ENCODE measurements at places on chromosomes 2 and 18.

DNA sequence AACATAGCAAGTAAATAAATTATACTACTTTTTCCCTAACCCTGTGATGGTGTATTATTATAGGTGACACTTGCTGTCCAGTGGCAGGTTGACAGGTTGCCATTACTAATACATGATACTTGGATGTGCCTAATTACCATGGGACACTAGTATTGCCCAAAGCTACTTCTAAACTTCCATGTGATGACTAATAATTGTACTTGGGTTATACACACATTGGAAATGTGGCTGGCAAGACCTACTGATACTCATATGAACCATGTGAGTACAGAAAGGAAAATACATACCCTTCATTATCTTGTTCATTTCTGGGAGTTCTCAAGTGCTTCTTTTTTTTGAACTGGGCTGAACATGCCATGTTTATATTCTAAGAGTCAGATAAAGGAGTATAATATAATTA is 156.4 kb downstream of the IKZF2 start:
- DNase-seq: no peak

- DNase-seq: no peak
Observed at GRCh38 chr2:68658266-68658665, 14.9 kb downstream of the PROKR1 start.

DNA sequence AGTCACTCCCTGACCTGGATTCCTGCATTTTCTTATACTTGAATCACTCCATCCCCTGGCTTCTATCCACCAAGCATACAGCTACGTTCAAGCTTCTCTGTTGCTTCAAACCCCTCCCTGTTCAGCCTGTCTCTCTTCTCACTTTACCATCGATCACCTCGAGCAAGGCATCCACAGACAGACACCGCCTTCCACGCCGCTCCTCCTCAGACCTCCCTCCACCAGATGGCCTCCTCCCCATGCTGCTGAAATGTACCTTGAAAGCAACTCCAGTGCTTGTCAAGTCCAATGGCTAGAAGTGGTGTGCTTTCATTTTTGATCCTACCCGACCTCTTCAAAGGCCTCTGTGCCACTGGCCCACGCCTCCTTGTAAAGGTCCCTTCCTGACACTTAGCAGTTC is 131.3 kb upstream of the ACAA2 start:
- no peak for DNase-seq

DNA sequence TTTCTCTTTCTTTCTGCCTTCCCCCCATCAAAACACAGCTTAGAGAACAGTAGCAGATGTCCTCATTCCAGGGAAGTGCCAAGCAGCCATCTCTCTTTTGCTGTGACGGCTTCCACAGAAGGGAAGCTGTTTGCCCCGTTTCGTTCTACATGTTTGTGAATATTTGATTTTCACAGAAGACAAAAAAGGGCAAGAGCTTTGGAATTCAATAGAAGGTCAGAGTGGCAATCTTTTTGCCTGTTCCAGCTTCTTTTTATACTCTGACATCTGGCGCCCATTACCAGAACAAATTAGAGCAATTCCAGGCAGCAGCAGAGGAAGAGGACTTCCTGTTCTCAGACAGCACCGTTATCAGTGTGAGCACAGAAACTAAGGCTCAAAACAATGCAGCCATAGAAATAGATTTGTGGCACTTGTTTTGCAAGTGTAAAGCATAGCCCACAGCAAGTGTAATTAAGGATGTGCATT is 79.0 kb upstream of the CDH19 start:
- DNase-seq: no peak

- DNase-seq: peak; percentile 53
Observed at GRCh38 chr2:33620-34019, 12.7 kb downstream of the FAM110C start.

DNA sequence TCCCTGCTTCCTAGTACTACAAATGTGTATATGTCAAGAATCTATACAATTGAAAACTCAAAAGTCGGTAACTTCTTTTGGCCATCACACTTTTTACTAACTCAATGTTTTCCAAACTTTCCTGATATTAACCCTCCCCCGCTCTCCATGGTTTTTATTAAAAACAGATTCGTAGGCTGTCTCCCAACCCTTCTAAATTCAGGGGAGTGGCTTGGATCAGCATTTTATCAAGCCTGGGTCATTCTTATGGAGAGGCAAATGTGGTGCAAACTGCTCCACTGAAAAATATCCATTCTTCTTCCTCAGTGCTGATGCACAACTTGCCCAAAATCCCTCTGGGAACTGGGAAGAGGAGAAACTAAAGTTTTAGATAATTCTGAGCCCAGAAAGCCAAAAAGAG is 134.2 kb downstream of the RIF1 start:
- no peak for DNase-seq

DNA sequence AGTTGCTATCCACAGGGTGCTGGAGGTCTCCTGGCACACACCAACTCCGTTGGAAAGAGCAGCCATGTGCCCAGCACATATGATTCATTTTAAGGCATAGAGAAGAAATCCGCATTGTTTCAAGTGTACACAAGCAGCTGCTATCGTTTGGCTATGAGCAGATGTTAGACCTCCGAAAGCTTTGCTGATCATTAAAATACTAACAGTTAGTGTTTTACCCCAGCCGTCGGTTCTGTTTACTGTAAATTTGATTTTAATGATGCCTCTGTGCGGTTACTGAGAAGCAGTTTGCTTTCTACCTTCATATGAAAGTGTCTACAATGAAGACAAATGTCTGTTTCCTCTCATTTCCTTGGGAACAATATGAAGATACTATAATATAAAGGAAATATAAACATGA is 154.9 kb downstream of the PTGR3 start:
- no peak for DNase-seq

DNA sequence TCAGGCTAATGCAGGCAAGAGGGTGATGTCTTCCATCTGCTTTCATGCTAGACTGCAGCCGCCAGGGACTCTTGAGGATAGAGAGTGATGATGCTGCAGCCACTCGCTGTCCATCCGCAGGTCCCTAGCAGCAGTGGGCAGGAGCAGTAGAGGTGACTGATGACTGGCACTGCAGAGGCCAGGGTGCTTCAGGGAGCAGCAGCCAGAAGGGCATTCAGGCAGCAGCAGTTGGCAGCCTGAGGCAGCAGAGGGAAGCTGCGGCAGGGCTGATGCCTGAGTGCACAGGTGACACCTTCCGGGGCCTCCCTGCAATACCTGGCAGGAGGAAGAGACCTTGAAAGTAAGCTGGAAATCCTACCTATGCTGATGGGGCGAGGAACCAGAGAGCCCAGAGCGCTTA is 214.2 kb downstream of the ICOS start:
- DNase-seq: no peak

DNA sequence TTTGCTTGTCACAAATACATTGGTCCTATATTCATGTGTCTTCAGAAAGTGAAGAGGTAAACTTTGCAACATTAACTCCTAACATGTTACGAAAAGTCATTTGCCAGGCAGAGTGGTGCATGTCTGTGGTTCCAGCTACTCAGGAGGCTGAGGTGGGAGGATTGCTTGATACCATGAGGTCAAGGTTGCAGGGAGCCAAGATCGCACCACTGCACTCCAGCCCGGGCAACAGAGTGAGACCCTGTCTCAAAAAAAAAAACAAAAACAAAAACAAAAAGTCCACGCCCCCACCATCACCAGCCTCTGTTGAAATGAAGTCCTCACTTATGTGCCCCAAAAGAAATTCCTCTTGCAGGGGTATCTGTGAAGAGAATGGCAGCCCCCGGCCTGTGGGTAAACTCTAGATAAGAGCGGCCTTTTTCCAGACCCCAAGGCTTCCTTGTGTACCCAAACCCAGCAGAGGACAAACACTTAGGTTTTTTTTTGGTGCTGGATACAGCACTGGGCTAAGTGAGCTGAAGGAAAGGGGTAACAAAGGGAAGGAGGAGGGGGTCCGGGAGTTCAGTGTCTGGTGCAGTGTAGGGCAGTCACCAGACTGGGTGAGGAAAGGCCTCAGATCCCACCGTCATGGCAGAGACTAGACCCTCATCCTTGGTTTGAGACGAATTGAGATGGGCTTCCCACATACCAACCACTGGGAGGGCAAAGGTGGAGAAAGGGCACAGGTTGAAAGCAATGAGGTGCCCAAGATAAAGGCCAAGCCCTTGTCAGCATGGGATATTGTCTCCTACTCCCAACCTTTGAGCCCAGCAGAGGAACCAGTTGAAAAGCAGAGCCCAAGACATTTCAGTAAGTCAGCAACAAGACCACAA is 19.2 kb downstream of the HSPD1 start:
- DNase-seq: no peak

GRCh38 chr2:210522399-210522798 is 34.0 kb upstream of the CPS1 start:
- DNase-seq: no peak

- DNase-seq: no peak
Observed at GRCh38 chr18:24190590-24190989, 51.7 kb downstream of the CABYR start.

DNA sequence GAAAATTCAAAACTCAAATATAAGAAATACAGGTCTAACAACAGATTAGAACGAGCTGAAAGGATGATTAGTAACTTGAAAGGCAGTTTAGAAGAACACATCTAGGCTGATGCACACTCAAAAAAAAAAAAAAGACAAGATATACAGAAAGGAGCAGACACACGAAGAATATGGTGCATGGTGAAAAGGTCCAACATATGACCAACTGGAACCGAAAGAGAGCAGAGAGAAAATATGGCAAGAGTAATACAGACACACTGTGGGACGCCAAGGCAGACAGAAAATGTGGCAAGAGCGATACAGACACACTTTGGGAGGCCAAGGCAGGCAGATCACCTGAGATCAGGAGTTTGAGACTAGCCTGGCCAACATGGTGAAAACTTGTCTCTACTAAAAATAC is 39.8 kb downstream of the NDUFA10 start:
- DNase-seq: no peak

GRCh38 chr2:28351621-28352020 is 41.0 kb upstream of the FOSL2 start:
- no peak for DNase-seq

DNA sequence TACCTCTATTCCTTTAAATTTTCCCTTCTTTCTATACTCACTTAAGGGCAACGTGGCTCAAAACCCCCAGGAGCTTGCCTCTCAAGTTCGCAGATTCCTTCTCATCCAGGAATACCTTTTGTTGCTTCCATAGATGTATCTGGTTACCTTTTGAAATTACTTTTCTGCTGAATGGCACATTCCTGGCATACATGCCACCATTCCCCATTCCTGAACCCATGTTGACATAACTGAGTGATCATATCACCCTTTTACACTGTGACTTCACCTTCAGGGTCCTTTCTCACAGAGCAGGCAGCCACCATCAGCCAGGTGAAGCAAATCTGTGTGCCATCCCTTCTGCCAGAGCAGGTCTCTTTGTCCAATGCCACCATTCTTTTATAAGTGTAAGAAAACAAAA is 615.8 kb downstream of the ARHGAP15 start:
- no peak for DNase-seq

GRCh38 chr18:36889321-36889720 is 60.4 kb downstream of the KIAA1328 start:
- no peak for DNase-seq

GRCh38 chr2:48414640-48414979 is 115.3 kb upstream of the STON1 start:
- no peak for DNase-seq

DNA sequence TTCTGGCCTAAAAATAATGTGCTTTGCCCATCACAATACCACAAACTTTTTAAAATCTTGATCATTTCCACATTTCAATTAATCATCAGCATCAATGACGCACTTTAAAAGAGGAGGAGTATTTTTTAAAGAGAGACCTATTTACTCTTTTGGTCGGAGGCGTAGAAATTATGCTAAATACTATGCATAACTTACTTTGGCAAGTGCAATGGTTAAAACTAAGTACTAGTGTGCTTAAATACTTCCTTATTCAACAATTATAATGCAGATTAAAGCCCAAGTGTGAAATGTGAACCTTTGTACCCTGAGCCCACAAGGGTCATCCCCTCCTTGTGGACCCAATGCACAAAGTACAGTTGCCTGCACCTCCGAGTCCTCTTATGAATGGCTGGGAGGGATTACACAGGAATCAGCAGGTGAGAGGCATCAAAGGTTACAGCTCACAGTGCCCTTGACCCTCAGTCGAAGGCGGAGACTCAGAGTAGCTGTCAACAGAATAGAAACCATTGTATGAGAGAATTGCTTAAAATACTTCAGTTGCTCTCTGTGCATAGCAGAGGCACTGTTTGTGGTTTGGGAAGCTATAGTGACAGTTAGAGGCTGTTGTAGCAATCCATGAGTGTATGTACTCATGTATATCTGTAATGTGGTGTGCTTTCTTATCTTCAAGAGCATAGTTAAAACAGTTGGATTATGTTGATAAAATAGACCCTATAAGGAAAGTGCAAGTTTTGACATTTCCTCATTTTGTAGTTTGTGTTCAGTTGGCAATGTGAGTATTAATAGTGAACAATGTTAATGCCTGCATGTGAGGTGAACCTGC is 151.7 kb upstream of the ITGA4 start:
- DNase-seq: no peak

DNA sequence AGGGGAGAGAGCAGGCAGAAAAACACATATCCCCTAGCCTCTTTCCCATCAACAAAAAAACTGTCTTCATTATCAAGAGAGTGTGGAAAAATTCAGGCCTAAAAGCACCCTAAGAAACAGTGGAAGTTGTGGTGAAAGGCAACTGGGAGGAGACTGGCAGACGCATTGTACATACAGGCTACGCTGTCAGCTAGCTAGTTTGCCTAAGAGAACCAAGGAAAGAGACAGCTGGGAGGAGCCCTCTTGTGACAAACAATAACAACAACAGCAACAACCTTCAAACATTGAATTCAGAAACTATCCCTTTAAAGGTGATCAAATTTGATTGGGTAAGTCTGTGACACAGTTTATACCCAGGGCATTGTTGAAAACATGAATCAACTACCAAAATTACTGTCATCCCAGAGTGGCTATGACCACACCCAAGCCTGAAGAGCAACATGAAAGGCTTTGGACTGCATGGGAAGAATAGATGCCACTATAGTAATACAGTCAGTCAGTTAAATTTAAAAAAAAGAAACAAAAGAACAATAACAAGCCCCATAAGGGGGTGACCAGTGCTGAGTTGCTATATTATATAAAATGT is 88.9 kb upstream of the CRIM1 start:
- no peak for DNase-seq

GRCh38 chr2:194822657-194823056 is 834.4 kb upstream of the SLC39A10 start:
- no peak for DNase-seq

DNA sequence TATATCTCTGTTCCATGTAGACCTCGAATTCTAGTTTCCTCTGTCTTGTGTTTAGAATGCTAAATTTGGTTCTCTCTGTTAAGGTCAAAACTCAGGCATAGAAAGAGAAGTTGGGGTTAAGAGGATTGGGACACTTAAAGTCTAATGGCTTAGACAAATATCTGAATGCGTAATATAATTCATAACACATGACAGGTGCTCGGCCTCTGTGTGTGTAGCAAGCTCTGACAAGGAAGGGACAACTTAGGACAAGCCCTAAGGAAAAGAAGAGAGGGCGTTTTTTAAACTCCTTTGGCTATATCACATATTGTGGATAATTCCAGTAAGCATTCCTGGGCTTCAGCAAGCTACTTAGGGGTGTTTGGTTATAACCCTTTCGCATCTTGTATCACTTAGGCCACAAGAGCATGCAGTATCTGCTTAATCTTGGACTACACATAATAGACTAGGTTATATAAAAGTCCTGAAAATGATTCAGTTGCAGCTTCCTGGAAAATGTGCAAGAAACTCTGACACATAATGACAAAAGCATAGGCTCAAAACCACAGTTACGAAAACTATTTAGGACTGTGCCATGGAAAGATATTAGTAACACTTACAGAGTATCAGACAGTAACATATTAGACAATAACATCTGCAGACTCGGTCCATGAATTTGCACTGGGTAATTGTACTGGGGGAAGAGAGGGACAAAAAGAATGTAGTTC is 16.1 kb upstream of the CREB1 start:
- no peak for DNase-seq

- no peak for DNase-seq
Observed at GRCh38 chr2:156430980-156431358, 5.2 kb upstream of the GPD2 start.
